ENCODE measurements at places on chromosomes 2 and 18. TPM values are rescaled to one million over a fixed set of nuclear protein-coding genes. Genes with fewer than 3 reads are reported as not detected.

MOCOS gene
- 14.4 TPM for total RNA-seq

PRLH gene
- total RNA-seq, result not detected

MC5R gene
- total RNA-seq, result 0.36 TPM

RNF152 gene
- total RNA-seq, result 3.3 TPM

FRZB gene
- 0.36 TPM for total RNA-seq

CFAP65 gene
- total RNA-seq, result not detected

MCM6 gene
- total RNA-seq, result 14.5 TPM

ECEL1 gene
- not detected for total RNA-seq

ATP9B gene
- total RNA-seq, result 29.3 TPM
